Fibroblast of skin of right biceps (primary cell): ENCODE measurements at places on chromosomes 1 and 21.

GRCh38 chr1:31801458-31801857 is 14.4 kb downstream of the SPOCD1 start:
- DNase-seq, result no peak

- no peak for DNase-seq
Observed at GRCh38 chr1:220441211-220441610, 86.7 kb upstream of the MARK1 start.

GRCh38 chr1:198333744-198334143 is 176.9 kb downstream of the NEK7 start:
- DNase-seq, result peak; percentile 61

DNA sequence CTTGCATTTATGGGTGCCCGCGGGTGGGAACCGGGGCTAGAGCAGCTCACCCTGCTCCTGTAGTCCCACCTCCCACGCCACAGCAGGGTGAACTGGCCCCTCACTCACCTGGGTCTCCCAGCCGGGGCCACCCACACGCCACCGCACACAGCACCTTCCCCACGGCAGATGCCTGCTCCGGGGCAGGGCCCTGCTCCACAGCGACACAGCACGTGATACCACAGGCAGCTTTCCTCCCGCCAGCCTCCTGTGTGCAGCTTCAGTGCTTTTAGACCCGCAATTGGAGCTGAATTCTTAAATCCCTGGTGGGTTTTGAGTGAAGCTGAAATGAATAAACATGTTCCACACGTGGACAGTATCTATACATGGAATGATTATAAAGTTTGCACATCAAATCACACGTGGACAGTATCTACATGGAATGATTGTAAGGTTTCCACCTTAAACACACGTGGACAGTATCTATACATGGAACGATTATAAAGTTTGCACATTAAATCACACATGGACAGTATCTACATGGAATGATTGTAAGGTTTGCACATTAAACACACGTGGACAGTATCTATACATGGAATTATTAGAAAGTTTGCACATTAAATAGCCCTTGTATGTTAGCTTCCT is 93.1 kb upstream of the COL6A1 start:
- no peak for DNase-seq

DNA sequence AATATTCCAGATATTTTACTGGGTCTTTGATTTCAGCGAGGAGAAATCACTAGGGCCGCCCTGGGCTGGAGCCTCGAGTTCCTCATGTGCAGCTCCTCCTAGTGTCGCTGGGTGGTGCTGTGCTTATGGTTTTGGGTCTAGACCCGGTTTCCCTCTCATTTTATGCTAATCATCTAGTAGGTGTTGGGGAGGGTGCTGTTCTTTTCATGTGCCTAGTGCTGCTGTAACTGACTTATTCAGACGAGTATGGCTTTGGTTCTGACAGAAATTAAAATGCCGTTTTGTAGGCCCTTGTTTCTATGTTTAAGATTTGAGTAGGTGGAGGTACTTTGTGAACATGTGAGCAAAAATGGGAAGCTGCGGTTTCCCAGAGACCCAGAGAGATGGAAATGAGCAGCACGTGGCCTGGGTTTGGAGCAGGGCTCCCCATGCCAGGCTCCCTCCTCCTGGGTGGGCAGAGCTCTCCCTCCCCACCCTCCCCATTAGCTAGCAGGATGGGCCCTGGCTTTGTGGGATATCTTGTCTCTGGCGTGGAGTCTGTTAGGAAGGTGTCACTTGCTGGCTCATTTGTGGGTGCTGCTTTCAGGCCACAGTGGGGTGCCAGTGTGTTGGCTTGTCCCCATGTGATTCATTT is 74.0 kb upstream of the GPR88 start:
- peak; percentile 74 for DNase-seq

GRCh38 chr1:114669562-114670082 is at the start of gene DENND2C:
TSS of gene DENND2C (minus strand) at chr1:114670049. CDS start at chr1:114625984, 44,065 bp downstream.
- no peak for DNase-seq

DNA sequence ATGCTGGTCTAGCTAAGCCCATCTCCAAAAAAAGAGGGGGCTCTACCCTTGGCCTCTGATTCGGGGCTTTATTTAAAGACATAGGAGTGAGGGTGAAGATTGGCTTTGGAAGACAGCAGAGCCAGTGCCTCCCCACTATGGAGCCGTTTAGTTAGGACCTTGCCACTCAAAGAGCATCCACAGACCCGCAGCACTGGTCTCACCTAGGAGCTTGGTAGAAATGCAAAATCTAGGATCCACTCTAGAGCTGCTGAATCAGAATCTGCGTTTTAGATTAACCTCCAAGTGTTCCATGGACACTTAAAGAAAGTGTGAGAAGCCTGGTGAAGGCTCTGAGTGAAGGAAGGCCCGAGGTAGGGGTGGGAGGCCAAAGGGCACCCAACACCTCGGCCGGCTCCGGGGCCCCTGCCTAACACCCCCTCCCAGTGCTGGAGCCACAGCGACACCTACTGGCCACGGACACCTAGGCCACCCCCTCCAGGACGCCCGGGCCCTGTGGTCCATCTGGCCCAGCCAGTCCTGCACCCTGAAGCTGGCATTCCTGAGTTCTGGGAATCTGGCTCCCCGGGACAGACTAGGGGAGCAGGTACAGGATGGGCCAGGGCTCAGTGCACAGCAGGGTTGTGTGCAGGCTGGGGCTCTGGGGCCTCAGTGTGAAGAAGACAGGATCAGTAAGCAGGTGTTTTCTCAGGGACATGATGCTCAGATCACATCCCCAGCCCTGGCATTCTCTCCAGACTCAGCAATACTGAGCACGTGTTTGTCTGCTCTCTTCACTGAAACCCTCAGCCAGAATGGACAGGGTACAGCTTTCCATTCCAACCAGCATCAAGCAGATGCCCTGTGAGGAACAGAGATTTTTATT is 79.2 kb downstream of the TMEM53 start:
- peak; percentile 45 for DNase-seq

DNA sequence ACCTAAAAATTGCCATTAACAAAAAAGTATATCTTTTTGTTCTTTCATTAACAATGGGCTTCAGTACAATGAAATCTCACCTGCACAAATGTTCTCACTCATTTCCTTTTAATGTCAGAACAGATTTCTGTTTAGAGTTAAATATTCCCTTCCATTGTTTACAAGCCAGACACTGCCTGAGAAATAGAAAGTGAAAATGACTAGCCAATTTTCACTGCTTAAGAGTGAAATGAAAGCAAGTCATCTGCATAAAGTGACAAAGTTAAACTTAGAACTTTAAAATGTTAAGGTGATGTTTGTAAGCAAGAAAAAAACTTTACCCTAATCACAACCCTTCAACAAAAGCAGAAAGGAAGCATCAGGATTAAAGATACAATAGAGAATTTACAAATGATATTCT is 27.5 kb downstream of the COA6 start:
- DNase-seq, result no peak

DNA sequence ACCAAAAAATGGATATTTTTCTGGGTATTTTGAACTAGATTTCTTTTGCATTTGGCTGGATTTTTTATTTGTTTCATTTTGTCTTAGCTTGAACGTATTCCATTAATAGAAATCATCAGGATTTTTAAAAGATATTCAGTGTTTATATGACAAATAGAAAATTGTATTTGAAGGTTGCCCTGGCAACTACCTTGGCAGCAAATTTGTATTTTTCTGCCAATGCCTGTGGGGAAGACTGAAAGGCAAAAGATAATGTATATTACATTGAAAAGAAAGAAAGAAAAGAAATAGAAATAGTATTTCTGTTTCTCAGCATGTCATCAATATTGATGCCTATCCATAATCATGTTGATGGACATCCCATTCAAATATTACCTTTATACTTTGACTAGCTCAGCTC is 16.8 kb downstream of the VCAM1 start:
- peak; percentile 46 for DNase-seq

DNA sequence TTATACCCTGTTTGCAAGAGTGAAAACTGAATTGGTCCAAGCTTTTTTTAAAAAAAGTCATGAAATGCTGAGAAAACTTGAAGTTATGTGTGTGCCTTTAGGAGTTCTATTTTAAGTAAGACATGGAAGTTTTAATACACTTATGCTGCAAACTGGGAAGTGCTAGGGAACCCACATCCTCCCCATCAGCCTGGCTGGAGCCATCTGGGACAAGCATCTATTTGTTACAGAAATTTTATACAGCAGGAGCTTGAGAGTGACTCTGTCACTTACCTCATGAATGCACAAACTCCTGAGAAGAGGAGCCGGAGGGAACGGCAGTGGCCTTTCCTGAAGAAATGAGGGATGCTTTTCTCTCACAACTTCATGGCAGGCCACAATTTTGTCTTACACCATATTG is 78.2 kb upstream of the SLC44A3 start:
- DNase-seq, result peak; percentile 54

DNA sequence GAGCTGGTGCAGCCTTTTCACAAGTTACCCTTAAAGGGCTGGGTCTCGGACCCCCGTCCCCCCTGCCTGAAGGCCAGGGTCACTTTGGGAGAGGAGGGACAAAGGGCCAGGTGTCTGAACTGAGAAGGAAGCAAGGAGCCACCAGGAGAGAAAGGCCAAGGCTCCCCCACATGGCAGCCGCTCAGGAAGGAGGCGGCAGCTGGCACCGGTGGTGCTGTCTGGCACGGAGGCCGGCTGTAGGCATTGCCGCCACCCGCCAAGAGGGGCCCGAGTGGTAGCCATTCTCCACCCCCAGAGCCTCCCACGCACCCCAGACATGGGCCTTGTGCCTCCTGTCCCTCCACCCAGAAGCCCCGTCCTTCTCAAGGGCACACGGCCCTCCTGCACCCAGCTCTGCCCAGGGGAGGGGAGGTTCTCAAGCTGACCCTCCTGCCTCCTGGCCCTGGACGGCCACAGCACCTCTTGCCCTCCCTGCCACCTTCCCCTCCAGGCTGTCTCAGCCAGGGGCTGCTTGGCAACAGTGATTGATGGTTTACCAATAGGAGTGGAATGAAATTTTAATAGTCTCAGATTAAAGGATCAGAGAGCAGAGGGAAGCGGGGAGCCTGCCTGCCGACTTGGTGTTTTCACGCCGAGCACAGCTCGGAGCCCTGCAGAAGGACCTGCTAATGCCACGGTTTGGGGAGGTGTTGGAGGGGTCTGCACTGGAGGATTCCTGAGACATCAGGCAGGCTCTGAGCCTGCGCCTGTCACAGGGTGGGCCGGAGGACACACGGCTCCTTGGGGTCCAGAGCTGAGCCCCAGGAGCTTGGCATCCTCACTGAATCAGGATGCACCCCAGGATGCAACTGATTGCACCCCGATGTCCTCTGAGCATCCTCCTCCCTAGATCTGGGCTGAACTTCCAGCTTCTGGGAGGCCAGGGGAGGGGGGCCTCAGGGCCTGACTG is 211.9 kb upstream of the VAMP3 start:
- DNase-seq, result no peak

DNA sequence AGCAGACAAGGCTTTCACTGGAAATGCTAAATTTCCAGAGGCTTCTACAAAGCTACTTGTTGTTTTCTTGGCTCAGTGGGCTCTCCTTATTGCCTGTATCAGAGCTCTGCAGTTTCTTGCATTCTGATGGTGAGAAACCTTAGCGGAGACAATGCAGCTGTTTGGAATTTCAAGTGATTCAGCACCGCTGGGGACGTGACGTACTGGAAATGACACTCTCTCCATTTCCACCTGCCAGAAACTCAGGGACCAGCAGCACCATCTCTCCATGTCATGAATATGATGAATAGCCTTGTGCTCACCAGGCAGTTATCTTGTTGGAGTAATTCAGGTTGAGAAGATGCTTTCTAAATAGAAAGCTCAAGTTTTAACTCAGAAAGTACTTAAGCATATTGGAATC is 497.2 kb upstream of the DEPDC1 start:
- no peak for DNase-seq

DNA sequence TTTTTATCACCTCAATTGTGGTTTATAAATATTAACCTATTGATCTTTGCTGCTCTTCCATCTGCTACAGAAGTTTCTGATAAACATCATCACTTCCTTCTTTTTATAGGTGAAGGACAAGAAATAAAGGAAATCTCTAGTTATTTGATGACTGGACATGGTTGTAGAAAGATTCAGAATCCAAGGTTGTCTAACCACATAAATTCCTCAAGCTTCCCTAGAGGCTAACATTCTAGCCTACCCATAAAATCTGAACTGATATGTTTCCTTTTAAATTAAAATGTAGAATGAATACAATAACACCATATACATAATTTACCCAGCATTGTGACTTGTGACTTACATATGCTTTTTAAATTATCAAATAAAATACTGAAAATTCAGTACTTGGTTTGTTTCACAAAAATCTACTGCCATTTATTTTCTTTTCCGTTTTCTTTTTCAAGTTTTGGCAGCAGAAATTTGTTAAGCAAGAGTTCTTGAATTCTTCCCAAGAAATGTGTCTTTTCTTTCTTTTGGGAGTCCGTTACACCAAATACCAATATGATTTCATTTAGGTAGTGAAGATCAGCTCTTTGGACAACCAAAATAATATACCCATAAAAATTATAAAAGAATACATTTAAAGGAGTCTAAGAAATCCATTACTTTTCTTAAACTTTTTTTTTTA is 513.2 kb upstream of the ADGRL2 start:
- DNase-seq, result peak; percentile 30

DNA sequence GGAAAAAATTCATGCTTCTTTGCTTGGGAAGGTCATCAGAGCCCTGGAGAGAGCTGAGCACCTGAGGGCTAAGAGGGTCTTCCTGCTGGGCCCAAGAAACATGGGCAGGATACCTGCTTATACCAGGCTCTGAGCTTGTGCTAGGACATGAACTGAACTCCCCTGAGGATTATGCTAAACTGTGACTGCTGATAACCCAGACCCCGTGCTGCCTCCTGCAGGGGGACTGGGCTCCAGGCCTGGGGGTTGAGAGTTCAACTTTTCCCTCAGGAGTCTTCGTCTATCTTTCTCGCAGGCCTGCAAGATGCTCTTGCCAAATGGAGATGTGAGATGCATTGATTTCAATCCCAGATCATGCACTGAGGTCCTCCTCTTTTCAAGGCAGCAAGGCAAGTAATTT is 368.5 kb downstream of the HHAT start:
- no peak for DNase-seq

- DNase-seq, result no peak
Observed at GRCh38 chr1:226131639-226132038, 54.9 kb downstream of the ACBD3 start.

- DNase-seq, result peak; percentile 51
Observed at GRCh38 chr1:203351037-203351625, at the start of gene FMOD. TSS of gene FMOD (minus strand) at chr1:203351122. CDS start at chr1:203348270, 2,852 bp downstream.
